ENCODE measurements at places on chromosomes 11 and 22. TPM values are rescaled to one million over a fixed set of nuclear protein-coding genes. Genes with fewer than 3 reads are reported as not detected.

MMP26 gene
- not detected for total RNA-seq

MAJIN gene
- not detected for total RNA-seq

PATE2 gene
- total RNA-seq: not detected

STARD10 gene
- total RNA-seq: 13.0 TPM

BBOX1 gene
- not detected for total RNA-seq

DNA sequence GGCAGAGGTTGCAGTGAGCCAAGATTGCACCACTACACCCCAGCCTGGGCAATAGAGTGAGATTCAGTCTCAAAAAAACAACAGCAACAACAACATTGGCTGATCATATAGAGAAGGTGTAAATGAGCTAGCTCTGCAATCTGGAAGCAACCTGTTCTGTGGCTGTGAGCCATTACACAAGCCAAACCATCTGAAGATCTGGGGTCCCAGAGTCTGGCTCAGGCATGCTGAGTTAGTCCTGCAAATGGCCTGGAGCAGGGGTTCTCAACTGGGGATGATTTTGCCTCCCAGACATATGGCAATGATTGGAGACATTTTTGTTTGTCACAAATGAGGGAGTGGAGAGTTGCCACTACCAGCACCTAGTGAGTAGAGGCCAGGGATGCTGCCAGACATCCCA lies 42.3 kb upstream of the RAB1B start:
- no peak for DNase-seq
- no peak overlapping the region for H3K4me3 ChIP-seq
- H3K4me1 ChIP-seq: peaks cover 22% of the 10 kb centered on the region
- H3K27ac ChIP-seq: no peak overlapping the region

DNA sequence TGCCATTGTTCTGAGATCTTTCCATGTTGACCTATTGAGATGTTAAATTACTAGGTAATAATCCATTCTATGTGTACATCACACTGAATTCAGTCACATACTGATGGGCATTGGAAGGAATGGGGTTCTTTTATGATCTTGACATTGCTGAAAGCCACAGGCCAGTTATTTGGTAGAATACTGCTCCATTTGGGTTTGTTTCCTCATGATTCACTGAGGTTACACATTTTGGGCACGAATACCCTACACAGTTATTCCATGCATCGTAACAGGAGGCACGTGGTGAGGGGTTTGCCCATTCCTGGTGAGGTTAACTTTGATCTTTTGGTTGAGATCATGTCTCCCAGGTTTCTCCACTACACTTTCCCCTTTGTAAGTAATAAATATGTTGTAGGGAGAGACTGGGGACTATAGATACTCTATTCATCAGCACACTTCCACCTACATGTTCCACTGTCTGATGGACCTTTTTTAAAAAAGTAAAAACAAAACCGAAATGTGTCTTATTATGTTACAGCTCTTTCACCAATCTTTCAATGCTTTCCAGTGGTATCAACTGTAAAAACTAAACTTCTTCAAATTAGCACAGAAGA lies 12.0 kb upstream of the FOLR1 start:
- no peak overlapping the region for H3K4me3 ChIP-seq
- peaks cover 1% of the 10 kb centered on the region for H3K27me3 ChIP-seq

DNA sequence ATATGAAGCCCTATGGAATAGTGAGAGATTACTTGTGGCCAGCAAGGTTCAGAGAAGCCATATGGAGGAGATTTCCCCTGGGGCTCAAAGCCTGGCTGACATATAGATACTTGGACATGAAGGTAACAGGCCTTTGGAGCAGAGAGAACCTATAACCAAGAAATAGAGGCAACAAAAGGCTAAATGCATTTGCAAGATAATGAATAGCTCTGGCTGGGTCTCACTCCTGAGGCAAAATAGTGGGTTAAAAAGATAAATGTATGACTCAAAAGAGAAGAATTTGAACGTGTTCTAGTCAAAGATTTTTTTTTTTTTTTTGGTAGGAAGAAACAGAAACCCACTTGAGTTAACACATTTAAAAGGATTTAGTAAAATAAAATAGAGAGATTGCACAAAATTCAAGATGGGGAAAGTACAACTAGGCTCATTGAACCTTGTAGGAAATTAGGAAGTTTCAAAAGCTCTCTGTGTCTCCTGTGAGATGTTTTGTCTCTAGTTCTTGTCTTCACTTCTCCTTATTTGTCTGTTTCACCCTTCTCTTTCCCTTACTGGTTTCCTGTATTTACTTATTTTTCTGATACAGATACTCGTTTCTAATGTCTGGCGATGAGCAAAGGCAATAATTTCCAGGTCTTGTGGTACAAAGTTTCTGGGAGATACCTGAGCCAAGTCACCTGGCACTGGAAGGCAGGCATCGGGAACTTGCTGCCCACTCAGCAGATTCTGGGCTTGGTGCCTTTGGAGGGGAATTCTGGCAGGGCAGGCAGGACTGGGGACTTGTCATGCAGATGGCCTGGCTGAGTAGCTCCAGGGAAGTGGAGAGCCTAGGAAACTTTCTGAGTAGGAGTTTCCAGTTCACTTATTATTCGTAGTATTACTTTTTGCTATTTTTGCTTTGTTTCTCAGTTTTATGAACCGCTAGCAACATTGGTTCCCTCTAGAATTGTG lies 49.2 kb upstream of the SESN3 start:
- H3K36me3 ChIP-seq: no peaks in the 10 kb centered on the region
- H3K27me3 ChIP-seq: no peaks in the 10 kb centered on the region
- no peak overlapping the region for H3K27ac ChIP-seq
- H3K4me3 ChIP-seq: no peak overlapping the region
- H3K4me1 ChIP-seq: no peaks in the 10 kb centered on the region

DNA sequence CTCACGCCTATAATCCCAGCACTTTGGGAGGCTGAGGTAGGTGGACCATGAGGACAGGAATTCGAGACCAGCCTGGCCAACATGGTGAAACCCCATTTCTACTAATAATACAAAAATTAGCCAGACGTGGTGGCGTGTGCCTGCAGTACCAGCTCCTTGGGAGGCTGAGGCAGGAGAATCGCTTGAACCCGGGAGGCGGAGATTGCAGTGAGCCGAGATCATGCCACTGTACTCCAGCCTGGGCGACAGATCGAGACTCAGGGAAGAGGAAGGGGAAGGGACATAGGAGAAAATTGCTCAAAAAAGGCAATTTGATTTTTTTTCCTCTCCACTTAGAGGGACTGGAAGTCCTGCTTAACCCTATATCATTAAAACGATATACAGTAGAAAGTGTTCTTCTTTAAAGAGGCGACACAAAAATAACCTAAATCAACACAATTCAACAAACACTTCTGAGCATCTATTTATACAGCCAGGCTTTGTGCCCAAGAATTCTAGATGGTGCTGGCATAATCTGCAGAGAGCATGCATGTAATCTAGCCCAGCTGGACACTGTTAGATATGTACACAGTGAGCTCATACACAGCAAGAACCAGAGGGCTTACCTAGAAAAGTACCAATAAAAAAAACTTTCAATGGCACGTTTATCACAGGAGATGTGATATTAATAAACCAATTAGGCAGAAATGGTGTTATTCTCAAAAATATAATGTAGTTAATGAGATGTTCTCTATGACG lies 20.9 kb upstream of the DENND5A start:
- no peak for DNase-seq
- peaks cover 3% of the 10 kb centered on the region for H3K27me3 ChIP-seq
- no peak overlapping the region for H3K27ac ChIP-seq
- H3K4me3 ChIP-seq: no peak overlapping the region
- peaks cover 5% of the 10 kb centered on the region for H3K36me3 ChIP-seq

- H3K4me3 ChIP-seq: no peak overlapping the region
- no peaks in the 10 kb centered on the region for H3K36me3 ChIP-seq
- no peaks in the 10 kb centered on the region for H3K27me3 ChIP-seq
- no peaks in the 10 kb centered on the region for H3K4me1 ChIP-seq
- no peak overlapping the region for H3K27ac ChIP-seq
These were observed 59.4 kb downstream of the DDI1 start for GRCh38 chr11:104095791-104096190.

DNA sequence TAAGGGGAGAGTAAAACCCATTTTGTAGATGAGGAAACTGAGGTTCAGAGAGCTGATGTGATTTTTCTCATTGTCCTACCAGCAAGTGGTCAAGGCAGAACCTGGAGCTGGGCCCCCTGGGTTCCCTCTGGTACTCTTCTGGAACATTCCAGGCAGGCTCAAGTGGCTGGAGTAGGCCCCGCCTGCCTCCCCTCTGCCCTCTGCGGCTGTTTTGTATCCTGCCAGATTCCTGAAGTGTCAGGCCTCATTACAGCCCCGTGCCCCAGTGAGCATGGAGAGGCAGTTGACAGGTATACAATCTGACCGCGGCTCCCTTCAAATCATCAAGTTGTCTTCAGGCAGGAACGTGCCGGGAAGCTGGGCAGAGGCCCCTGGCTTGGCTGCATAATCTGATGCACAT lies 94.6 kb upstream of the CD82 start:
- H3K27ac ChIP-seq: no peak overlapping the region
- H3K27me3 ChIP-seq: peaks cover 39% of the 10 kb centered on the region
- no peaks in the 10 kb centered on the region for H3K4me1 ChIP-seq
- no peaks in the 10 kb centered on the region for H3K36me3 ChIP-seq

GRCh38 chr11:87134524-87135106 lies 96.9 kb downstream of the TMEM135 start:
- no peaks in the 10 kb centered on the region for H3K36me3 ChIP-seq
- no peak for DNase-seq
- H3K4me1 ChIP-seq: peaks cover 10% of the 10 kb centered on the region
- H3K27me3 ChIP-seq: no peaks in the 10 kb centered on the region
- H3K4me3 ChIP-seq: no peak overlapping the region

- no peak for DNase-seq
- H3K4me1 ChIP-seq: no peaks in the 10 kb centered on the region
- H3K36me3 ChIP-seq: no peaks in the 10 kb centered on the region
- H3K27ac ChIP-seq: no peak overlapping the region
- H3K27me3 ChIP-seq: peaks cover 2% of the 10 kb centered on the region
- no peak overlapping the region for H3K4me3 ChIP-seq
These were observed 36.1 kb downstream of the FLRT1 start for GRCh38 chr11:64071849-64072248.

DNA sequence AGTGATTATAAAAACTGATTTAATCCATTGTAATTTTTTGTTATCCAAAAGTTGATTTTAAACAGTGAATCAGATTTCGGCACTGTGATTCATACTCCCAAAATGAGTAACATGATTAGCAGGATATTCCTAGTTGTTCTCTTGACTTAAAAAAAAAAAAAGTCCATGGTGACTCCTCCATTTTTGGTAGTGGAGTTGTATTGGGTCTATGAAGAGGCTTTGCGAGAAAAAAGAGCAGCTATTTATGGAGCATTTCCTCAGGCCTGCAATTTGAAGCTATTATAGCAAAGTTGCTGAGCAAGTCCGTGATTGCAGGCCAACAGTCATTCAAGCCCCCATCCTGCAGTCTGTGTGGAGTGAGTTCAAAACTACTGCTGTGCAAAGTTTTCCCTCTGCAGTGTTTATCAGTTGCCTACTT lies 28.8 kb downstream of the YAP1 start:
- DNase-seq: peak; percentile 81
- no peaks in the 10 kb centered on the region for H3K27me3 ChIP-seq
- H3K27ac ChIP-seq: peak overlapping the region; percentile 91

DNA sequence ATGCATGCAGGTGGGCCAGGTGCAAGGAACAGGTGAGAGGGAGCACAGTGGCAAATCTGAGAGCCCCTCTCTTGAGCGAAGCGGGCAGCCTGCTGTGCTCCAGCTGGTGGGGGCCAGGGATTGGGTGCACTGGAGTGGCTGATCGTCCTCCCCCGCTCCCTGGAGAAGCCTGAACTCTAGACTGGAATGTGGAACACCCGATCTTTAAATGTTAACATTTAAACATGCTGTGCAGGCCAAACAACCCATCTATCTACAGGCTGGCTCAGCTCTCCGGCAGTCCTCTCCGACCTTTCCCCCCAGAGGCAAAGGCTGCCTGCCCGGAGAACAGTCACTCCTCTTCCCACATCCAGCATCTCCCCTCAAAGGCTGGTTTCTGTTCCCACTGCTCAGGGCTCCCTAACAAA lies 5.1 kb downstream of the MRGPRF start:
- peak overlapping the region; percentile 79 for H3K4me3 ChIP-seq
- peaks cover 49% of the 10 kb centered on the region for H3K4me1 ChIP-seq
- peaks cover 9% of the 10 kb centered on the region for H3K36me3 ChIP-seq
- peak overlapping the region; percentile 98 for H3K27ac ChIP-seq

- no peak for DNase-seq
- H3K27me3 ChIP-seq: peaks cover 2% of the 10 kb centered on the region
- H3K27ac ChIP-seq: no peak overlapping the region
These were observed 1436.4 kb downstream of the BRD1 start for GRCh38 chr22:48391171-48391711.

GRCh38 chr22:35539487-35539886 lies 1.1 kb upstream of the RASD2 start:
- H3K27me3 ChIP-seq: peaks cover 22% of the 10 kb centered on the region
- no peaks in the 10 kb centered on the region for H3K36me3 ChIP-seq
- no peak for DNase-seq
- H3K27ac ChIP-seq: no peak overlapping the region
- peak overlapping the region; percentile 63 for H3K4me3 ChIP-seq
- no peaks in the 10 kb centered on the region for H3K4me1 ChIP-seq

DNA sequence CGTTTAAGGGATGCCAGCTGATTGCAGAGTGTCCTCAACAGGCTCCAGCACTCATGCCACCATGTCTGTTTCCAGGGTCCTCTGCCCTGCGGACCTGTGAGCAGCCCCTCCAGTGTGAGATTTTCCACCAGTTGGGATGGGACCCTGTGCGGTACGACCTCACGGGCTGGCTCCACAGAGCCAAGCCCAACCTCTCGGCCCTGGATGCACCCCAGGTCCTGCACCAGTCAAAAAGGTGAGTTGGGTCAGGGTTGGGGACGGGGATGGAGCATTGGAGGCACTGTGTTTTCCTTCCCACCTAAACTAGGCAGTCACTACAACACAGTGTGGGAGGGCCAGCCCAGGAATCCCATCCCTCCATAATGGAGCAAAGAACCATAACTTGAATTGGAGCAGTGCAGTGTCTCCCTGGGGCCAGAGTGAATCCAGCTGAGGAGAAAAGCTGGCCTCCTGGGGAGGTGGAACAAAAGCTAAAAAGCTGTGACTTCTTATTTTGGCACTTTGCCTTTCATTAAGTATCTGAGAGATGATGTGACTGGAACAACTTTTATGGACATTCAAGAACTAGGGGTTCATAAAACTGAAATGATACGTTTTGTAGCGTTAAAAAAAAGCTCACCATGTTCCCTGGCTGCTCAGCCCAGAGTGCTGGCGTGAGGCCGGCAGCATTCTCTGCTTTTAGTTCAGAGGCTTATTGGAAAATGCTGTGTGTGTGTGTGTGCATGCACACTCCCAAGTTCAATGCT lies 101.8 kb downstream of the MYO18B start:
- DNase-seq: no peak
- H3K4me1 ChIP-seq: no peaks in the 10 kb centered on the region
- H3K27ac ChIP-seq: no peak overlapping the region
- H3K36me3 ChIP-seq: peaks cover 15% of the 10 kb centered on the region

- no peaks in the 10 kb centered on the region for H3K36me3 ChIP-seq
- H3K4me3 ChIP-seq: no peak overlapping the region
- H3K4me1 ChIP-seq: no peaks in the 10 kb centered on the region
- H3K27me3 ChIP-seq: peaks cover 32% of the 10 kb centered on the region
- no peak for DNase-seq
These were observed 76.2 kb upstream of the TOP3B start for GRCh38 chr22:22058633-22059290.
